ENCODE measurements at places on chromosomes 7 and 10. TPM values are rescaled to one million over a fixed set of nuclear protein-coding genes. Genes with fewer than 3 reads are reported as not detected.

Gene PALS2
- total RNA-seq: 4.6 TPM

Gene HOXA2
- total RNA-seq: 2.0 TPM

Gene SOSTDC1
- not detected for total RNA-seq

Gene TMEM236
- total RNA-seq: 0.07 TPM

Gene EPO
- total RNA-seq: not detected

Gene AOAH
- 0.51 TPM for total RNA-seq

Gene ZNF277
- total RNA-seq: 19.0 TPM

Gene LEP
- not detected for total RNA-seq

Gene CCL24
- not detected for total RNA-seq

Gene PBLD
- total RNA-seq: 1.3 TPM

Gene CPXM2
- 1.9 TPM for total RNA-seq

Gene LDB3
- not detected for total RNA-seq

Gene CCL26
- not detected for total RNA-seq

Gene C10orf105
- total RNA-seq: not detected

Gene CDHR3
- total RNA-seq: 0.17 TPM

Gene TET1
- total RNA-seq: 0.52 TPM

Gene LBX1
- not detected for total RNA-seq

Gene HOGA1
- 10.8 TPM for total RNA-seq

Gene PNLIPRP3
- not detected for total RNA-seq

Gene IGFBP3
- total RNA-seq: 338 TPM

Gene RAMP3
- not detected for total RNA-seq

Gene C10orf53
- not detected for total RNA-seq

Gene ZC3HAV1L
- total RNA-seq: 15.8 TPM

Gene NKX1-2
- total RNA-seq: not detected

Gene GNAT3
- total RNA-seq: not detected

Gene ZP3
- total RNA-seq: 4.7 TPM

Gene NEBL
- 4.6 TPM for total RNA-seq

Gene PALD1
- 3.5 TPM for total RNA-seq

Gene OR9A2
- total RNA-seq: not detected

Gene ATXN7L1
- total RNA-seq: 4.0 TPM

Gene ITPRID1
- not detected for total RNA-seq

All from epithelial cell of proximal tubule (primary cell).